ENCODE measurements at places on chromosomes 5 and 9.

DNA sequence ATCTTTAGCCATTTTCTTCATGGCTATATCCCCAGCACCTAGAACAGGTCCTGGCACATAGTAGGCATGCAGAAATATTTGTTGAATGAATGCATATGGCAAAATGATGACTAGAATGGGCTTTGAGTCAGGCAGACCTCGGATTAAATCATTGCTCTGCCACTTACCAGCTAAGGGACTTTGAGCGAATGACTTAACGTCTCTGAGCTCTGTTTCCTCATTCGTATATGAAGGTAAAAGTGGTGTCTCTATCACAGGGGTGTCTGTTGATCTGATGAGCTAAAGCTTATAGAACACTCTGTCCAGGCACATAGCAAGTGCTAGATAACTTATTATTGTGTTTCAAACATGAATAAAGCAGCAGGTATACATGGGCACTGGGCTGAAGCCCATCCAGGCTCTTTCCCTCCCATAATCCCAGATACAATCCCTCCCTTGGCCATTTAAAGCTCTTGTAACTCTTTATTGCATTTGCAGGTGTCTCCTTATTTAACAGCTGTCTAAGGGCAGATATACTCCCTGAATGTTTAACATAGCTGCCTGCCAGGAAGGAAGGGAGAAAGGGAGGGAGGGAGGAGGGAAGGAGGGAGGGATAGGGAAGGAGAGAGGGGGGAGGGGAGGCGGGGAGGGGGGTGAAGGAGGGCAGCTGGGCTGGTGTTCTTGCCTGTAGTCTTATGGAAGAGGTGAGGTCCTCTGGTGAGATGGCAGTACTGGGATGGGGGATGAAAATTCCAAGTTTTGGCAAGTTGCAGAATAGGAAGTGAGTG lies 23.2 kb upstream of the STXBP1 start:
- no peak for DNase-seq

GRCh38 chr9:69519470-69520240 lies 152.5 kb downstream of the APBA1 start:
- no peak for DNase-seq

GRCh38 chr5:129689045-129689444 lies 58.8 kb upstream of the MINAR2 start:
- no peak for DNase-seq

DNA sequence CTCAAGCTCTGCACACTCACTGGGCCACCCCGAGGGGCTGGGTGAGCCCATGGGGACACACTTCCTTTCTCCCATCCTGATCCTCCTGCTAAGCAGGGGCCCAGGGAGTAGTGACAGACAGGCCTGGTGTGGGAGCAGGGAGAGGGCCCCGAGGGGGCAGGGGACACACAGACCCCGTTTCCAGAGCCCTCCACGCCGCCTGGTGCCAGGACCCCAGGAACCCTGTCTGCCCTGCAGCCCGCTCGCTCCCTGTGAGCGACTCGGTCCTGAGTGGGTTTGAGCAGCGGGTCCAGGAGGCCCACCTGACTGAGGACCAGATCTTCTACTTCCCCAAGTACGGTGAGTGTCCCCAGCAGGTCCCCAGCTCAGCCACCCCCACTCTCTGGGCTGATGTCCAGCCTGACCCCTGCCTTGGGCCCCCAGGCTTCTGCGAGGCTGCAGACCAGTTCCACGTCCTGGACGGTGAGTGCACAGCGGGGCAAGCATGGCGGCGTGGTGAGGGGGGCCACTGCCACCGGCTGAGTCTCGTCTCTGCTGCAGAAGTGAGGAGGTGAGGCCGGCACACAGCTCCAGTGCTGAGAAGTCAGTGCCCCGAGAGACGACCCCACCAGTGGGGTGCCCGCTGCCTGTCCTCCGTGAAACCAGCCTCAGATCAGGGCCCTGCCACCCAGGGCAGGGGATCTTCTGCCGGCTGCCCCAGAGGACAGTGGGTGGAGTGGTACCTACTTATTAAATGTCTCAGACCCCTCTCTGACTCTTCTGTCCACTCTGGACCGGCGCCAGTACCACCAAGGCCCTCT lies 1.4 kb downstream of the C8G start:
- no peak for DNase-seq

- peak; percentile 78 for DNase-seq
Measured at GRCh38 chr5:140240987-140241706, 61.8 kb downstream of the PFDN1 start.

DNA sequence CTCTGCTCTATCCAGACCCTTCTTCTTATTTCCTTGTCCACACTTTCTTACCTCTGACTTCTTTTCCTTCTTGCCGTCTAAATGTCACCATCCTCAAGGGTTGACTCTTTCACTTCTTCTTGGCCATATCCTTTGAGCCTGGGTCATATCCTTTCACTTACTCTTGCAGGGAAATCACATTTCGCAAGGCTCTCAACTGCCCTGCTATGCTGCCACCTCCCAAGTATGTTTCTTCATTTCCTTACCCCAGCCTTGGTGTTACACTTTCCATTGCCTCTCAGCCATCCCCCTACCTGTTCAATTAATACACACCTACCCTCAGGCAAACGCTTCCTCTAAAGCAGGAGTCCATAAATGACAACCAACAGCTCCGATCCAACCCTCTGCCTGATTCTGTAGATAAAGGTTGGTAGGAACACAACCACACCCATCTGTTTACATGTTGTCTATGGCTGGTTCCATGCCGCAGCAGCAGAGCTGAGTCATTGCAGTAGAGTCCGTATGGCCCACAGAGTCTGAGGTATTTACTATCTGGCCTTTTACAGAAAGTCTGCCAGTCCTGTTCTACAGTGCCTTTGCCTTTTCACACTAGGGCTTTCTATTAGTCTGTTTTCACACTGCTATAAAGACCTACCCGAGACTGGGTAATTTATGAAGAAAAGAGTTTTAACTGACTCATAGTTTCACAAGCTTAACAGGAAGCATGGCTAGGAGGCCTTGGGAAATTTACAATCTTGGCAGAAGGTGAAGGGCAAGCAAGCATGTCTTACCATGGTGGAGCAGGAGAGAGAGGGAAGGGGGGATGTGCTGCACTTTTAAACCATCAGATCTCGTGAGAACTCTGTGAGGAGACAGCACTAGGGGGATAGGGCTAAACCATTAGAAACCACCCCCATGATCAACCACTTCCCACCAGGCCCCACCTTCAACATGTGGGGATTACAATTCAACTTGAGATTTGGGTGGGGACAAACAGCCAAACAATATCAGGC lies 97.9 kb downstream of the SV2C start:
- no peak for DNase-seq

GRCh38 chr5:38764937-38765391 lies 80.8 kb upstream of the OSMR start:
- peak; percentile 72 for DNase-seq

GRCh38 chr9:68851657-68852056 lies 146.6 kb downstream of the PIP5K1B start:
- DNase-seq = no peak

GRCh38 chr9:134551644-134552348 lies 89.8 kb upstream of the COL5A1 start:
- DNase-seq = peak; percentile 81

DNA sequence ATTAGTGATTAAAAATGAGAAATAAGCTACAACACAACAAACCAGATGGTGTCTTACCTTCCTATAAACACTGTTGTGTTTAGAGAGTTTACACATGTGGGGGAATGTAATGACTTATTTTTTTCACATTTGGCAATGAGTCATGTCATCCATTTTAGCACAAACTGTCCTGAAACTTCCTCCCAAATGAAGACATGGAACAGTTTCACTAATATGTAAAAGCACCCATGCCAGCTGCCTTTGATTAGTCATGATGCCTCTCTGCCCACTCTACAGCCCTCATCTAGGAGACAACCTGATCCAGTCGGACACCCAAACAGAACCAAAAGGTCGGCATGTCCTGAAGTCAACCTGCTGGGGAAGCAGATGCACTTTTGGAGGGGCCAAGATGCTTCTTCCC lies 98.2 kb downstream of the SEMA5A start:
- no peak for DNase-seq

GRCh38 chr5:132500931-132501628 lies 10.5 kb upstream of the IRF1 start:
- DNase-seq = peak; percentile 62

DNA sequence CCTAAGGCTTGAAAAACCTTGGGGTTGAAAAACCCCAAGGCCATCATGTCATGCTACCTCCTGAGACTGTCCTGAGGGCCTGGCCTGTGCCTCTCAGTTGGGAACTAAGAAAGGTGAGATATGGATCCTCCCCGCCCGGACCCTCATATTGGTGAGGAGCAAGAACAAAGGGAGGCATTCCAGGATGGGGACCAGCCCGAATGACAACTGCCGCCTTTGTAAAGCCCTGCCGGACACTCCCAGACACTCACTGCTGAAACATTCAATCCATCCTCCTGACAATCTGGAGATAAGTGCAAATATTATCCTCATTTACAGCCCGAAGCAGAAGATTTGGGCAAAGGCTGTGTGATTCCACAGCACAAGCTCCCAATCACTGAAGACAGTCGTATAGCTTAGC lies 298.3 kb downstream of the NSG2 start:
- DNase-seq = no peak

DNA sequence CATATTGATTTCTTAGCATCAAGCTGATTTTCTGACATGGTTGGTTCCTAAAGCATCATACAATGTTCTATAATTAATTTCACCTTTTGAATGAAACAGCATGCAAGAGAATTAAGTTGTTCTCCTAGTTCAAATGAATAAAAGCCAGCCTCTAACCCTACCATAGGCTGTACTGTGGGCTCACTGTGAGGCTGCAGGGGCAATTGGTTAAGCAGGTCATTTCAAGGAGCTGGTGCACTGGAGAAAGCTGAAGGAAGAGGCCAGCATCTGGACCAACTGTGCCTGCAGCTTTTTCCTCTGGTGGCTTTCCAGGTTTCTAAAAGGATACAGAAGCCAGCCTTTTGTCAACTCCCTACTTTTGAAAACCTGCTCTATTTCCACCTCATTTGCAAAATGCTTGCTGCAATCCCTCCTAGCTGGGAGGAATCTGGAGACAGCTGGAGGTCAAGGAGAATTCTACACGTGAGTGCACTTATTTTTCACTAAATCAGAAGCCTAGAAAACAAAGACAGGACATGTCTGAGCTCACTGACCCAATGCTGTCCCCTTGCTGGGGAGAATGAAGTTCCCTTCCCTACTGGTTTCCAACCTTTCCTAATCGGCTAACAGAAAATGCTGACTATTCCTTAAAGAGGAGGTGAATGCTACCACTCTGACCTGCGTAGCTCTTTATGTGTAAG lies 158.9 kb downstream of the APBA1 start:
- no peak for DNase-seq

DNA sequence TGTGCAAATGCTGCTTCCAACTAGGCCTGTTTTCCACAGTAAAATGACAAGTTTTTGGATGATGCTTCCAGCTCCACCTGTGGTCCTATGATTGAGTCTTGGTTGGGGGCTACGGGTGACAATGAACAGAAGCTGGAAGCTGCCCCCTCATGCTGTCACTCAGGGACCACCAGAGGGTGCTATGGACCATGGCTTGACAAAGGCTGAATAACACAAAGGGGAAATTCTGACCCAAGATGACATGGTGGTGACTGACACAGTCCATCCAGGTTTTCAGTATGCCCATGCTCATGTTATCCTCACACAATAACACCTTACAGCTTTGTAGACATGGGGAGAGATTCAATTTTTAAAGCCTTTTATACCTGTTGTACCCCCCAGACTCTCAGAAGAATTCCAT lies 23.9 kb upstream of the SAP30L start:
- no peak for DNase-seq

GRCh38 chr5:165858118-165858517 lies 2352.7 kb downstream of the MAT2B start:
- no peak for DNase-seq

DNA sequence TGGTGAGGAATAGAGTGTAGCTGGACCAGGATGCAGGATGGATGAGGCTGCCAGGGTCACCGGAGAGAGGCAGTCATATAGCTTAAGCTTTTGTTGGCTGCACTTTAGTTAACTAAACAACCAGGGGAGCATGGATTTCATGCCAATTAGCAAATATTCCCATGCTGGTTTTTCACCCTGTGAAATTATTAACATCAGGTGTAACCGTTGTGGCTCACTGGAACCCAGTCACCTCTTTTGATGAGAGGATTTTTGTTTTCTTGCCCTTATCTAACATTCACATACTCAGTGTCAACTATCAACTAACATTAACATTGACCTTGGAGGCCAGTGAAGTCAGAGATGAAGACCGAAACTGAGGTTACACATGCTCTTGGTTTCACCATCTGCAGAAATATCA lies 97.2 kb upstream of the BASP1 start:
- no peak for DNase-seq

DNA sequence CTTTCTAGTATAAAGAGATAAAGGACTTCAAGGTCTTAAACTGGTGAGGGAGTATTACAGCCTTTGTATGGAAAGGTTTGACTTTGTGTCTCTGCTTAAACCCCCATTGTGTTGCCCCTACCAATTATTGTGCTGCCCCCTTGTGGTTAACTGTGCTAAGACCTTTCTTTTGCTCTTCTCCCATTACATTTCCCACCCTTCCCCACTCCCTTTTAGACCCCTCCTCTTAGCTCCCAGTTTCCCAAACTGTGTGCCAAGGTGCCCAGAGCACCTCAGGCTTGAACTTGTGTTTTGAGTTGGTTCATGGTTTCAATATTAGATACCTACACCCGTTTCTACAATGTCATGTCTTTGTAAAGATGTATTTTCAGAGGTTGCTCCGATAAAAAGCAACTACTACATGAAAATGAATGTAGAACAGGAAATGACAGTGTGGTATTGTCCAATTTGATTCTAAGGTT lies 2.9 kb downstream of the JAK2 start:
- peak; percentile 61 for DNase-seq

DNA sequence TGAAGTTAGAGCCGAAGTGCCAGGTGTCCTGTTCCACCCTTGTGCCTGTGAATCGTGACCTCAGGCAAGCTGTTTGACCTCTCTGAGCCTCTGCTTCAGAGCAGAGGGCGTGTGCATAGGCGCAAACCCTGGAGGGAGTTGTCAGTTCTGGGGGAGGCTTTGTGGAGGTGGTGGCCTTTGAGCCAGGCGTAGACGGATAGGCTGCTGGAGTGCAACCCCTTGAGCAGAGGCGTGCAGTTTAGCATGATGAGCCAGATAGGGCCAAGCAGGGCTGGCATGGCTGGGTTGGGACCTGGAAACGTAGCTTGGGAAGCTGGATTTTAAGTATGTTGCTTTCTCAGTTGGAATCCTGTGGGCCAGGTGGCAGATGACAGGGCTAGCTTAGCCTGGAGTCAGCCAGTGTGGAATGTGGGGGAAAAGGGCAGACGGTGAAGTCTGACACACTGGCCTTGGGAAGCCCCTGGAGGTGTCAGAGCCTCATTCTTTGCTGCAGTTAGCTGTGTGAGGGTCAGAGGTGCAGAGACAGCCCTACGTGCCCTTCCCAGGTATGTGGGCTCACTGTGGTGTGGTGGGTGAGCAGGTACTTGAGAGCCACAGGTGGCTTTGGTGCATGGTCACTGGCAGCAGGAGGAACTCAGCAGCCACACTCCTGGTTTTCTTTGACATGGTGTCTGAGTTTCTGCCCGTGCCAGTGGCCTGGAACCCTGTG lies 93.4 kb downstream of the DAB2IP start:
- DNase-seq = no peak

DNA sequence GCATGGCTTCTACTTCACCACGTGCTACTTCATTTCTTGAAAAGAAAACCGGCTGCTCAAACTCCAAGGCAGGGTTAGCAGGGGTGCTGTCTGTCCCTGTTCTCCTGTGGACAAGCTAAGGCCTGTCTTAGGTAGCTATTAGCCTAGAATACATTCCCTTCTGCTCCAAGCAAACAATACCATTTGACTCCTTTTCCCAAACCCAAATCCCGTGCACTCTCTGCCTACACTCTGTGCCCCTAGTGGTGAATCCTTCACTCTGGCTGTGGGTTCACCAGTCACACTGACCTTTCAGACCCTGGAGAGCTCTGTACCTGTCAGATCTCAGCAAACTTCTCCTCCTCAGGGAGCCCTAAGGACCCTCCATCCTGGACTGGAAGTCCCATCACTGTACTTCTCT lies 211.6 kb downstream of the SLIT3 start:
- no peak for DNase-seq
